Thyroid gland (tissue), 4 donors: ENCODE measurements at places on chromosomes 11 and 22.

GRCh38 chr22:23684561-23685031 lies 6.2 kb upstream of the RGL4 start:
- no peak overlapping the region for H3K27ac ChIP-seq
- DNase-seq = no peak
- no peaks in the 10 kb centered on the region for H3K4me1 ChIP-seq
- no peak overlapping the region for H3K4me3 ChIP-seq

- no peaks in the 10 kb centered on the region for H3K27me3 ChIP-seq
- H3K4me3 ChIP-seq = no peak overlapping the region
Observed at GRCh38 chr22:24053481-24054226, 42.5 kb downstream of the CABIN1 start.

DNA sequence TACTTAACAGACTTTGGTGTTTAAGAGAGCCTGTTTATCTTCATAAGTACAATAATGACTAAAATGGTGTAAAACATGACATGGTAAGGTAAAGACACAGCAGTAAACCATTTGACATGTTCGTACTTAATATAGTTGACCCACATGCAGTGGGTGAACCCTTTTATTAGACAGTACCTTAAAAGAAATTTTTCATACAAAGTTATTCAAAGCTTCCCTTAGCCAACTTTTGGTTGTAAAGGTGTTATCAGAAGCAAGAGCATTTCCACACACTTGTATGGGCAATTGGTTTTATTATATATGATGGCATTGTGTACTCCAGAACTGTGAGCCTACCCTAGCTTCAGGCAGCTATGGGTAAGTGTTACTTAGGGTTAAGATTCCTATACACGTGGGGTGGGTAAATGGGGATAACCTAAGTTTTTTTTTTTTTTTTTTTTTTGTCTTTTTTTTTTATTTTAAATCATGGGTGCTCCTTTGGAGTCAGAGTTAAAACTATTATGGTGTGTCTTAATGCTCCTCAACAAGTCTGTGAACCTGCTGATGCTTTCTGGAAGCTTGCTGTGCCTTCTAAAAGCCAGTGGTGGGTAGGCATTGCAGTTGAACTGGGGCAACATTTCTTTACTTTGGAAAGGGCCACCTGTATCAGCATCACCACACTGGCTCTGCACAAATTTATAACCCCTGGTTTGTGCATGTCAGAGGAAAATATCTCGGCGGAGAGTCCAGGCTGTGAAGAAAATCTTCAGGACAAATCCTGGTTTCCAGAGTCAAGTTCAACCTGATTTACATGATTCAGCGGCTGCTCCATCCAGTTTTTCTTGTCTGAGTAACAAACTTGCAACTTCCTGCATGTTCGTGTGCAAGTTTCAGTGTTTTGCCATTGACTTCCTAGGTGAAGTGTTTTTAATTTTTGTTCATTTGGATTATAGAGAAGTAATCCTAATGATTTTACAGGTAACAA lies 3.3 kb downstream of the PCF11 start:
- peak; percentile 26 for DNase-seq
- H3K4me3 ChIP-seq = peak overlapping the region; percentile 91
- peak overlapping the region; percentile 33 for H3K27ac ChIP-seq
- H3K27me3 ChIP-seq = no peaks in the 10 kb centered on the region
- H3K36me3 ChIP-seq = peaks cover 4% of the 10 kb centered on the region
- peaks cover 17% of the 10 kb centered on the region for H3K4me1 ChIP-seq

DNA sequence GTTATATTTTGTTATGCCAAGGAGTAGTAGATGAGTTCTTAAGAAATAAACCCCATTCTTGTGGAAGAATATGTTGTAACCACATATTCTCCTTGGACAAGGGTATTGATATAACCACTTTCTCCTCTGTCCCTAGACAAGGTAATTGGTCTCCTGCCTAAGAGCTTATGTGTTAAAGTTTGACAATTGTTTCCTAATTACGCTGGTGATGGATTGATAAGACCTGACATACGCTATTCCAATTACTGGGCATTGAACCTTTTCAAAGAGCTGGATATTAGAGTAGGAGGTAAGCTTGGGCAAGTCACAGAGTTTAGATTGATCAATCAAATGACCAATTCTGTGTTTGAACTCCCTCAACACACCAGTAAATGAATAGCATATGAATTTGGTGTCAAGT lies 88.9 kb downstream of the RAB38 start:
- no peak overlapping the region for H3K27ac ChIP-seq
- no peaks in the 10 kb centered on the region for H3K27me3 ChIP-seq
- H3K4me1 ChIP-seq = no peaks in the 10 kb centered on the region
- no peak overlapping the region for H3K4me3 ChIP-seq
- no peak for DNase-seq

GRCh38 chr22:29112681-29113080 lies 39.8 kb downstream of the KREMEN1 start:
- H3K4me1 ChIP-seq = peaks cover 8% of the 10 kb centered on the region
- H3K4me3 ChIP-seq = no peak overlapping the region
- no peak overlapping the region for H3K27ac ChIP-seq
- no peaks in the 10 kb centered on the region for H3K36me3 ChIP-seq

- H3K4me1 ChIP-seq = no peaks in the 10 kb centered on the region
- H3K4me3 ChIP-seq = no peak overlapping the region
- H3K27me3 ChIP-seq = no peaks in the 10 kb centered on the region
- DNase-seq = no peak
- H3K27ac ChIP-seq = no peak overlapping the region
Observed at GRCh38 chr11:15547685-15548084, 433.0 kb downstream of the INSC start.

DNA sequence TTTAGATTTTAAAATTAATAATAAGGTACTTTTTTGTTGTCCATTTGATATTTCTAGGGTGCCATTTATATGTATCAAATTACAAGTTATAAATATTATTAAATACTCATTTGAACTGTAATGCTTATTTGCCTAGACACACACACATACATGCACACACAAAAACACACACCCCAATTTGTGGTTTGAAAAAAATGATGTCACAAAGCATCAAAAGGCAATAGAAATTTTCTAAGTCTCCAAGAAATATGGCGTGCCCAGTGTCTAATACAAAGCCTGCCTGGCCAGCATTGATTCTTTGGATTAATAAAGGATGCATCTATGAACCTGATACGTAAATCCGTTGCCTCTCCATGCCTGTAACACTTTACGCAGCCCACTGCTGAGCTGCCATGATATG lies 252.8 kb upstream of the BLID start:
- peak overlapping the region; percentile 46 for H3K27ac ChIP-seq
- H3K4me1 ChIP-seq = peaks cover 17% of the 10 kb centered on the region
- no peak overlapping the region for H3K4me3 ChIP-seq
- no peaks in the 10 kb centered on the region for H3K27me3 ChIP-seq

DNA sequence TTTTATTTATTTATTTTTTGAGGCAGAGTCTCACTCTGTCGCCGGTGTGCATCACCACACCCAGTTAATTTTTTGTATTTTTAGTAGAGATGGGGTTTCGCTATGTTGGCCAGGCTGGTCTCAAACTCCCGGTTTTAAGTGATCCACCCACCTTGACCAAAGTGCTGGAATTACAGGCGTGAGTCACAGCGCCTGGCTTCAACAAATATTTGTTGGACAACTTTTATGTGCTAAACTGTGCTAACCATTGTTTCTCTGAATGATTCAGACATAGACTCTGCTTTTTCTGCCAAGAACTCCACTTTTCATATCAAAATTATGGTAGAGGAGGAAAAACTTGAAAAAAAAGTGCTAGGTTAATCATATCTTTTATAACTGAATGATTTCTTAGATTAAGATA lies 36.3 kb downstream of the MMP7 start:
- H3K4me3 ChIP-seq = no peak overlapping the region
- no peaks in the 10 kb centered on the region for H3K36me3 ChIP-seq
- no peak overlapping the region for H3K27ac ChIP-seq
- no peak for DNase-seq

DNA sequence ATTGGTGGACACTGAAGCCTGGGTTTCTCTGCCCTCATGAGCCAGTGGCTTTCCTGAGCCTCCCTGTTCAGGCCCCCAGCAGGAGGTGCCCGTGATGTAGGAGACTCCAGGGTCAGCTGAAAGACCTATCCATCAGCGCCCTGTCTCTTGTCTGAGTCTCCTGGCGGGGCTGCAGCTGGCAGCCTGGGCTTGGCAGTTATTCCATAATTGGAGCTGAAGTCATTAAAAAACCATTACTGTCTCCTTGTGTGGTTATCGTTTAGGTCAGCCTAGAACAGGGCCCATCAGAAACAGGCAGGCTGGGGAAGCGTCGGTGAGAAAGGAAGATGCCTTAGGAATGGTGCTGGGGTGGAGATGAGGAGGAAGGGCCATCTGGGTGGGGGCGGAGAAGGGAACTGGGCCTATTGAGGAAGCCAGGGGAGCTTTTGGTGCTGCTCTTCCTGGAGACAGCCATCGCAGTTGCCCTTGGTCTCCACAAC lies 5.0 kb downstream of the TUB start:
- no peaks in the 10 kb centered on the region for H3K36me3 ChIP-seq
- no peak overlapping the region for H3K27ac ChIP-seq
- peaks cover 9% of the 10 kb centered on the region for H3K4me1 ChIP-seq
- H3K4me3 ChIP-seq = no peak overlapping the region
- DNase-seq = no peak
